Activated T-helper 1 cell treated with anti-CD3 and anti-CD28 coated beads, Interleukin-2, amount 50 U/mL, for 16 hours (primary cell): ENCODE measurements at places on chromosomes 2 and 18.

DNA sequence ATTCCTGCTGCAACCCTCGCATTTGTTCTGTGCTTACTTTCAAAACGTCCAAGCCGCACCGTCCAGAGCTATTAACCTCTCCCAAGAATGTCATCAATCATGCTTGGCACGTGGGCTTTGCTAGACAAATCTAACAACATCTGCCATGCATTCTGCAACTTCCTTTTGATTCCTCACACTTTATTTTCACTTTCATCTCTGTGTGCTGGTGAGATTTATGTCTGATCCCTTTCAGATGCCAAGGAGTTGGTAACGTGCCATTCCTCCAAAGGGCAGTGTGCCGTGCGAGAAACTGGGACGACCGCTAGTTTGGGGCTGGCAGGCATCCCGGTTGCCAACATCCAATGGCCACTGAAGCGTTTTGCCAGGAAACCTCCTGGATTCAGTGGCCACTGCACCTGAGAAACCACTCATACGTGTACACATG, 230.0 kb upstream of the PARD3B start:
- DNase-seq, result no peak

DNA sequence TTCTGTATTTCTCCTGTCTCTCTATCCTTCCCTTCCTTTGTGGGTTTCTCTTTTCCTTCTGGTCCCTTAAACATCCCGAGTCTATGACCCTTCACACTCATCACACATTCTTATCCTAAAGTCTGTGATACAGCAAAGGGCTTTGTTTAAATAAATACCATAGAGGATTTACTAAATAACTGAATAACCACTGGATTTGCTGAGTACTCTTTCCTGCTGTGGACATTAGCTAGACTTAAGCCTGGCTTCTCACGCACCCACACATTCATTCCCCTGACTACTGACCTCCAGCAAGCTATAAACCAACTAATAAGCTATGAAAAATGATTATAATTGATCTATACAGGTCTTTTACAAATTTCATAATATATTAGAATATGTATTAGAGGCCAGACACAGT, 76.6 kb downstream of the COL4A3 start:
- no peak for DNase-seq

DNA sequence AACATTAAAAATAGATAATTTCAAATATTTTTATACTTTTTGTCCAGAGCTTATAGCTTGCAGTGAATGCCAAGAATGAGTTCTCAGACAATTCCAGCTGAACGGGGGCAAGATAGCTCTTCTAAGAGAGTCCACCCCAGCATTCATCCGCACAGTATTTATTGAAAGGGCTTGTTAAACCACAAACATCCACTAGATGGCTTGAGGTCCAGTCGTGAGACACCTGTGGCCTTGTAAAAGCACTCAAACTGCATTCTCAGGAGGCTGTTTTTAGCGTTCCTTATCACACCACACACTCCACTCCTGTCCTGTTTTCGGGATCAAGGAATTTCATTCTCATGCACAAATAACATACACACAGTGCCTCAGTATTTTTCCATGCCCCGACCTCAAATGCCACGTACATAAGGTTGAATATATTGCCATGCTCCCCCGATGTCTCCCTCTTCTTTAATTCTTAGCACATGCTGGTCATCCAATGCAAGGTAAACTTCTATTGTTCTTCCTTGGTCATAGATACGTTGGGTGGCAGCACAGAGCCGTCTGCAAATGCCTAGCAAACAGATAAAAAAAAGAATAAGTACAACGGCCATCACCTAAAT, 47.4 kb downstream of the DNAJC10 start:
- no peak for DNase-seq

- no peak for DNase-seq
Observed at GRCh38 chr18:6328621-6329010, 86.1 kb downstream of the L3MBTL4 start.

- DNase-seq, result no peak
Observed at GRCh38 chr2:112916625-112917247, 5.8 kb downstream of the IL37 start.

- no peak for DNase-seq
Observed at GRCh38 chr18:24002479-24002878, 12.1 kb upstream of the TTC39C start.

DNA sequence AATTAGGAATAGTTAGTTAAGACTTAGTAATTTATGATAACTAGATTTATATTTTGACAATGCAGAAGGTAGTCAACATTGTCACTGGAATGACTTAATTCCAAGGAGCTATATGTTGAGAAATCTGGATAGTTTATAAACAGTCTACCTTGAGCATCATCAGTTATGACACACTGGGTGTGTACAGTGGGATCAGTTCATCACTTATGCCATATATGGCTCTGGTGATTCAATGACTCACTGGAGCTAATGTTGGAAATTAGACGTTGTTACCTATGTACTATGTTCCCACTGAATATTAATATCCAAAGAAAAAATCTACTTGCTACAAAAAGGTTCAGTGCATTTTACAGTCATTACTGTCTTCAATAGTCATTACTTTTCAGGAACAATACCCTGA, 34.0 kb upstream of the ITPRID2 start:
- DNase-seq, result no peak

GRCh38 chr2:173028671-173029070, 47.0 kb upstream of the MAP3K20 start:
- no peak for DNase-seq

GRCh38 chr18:64380117-64380516, 231.2 kb upstream of the LINC00305 start:
- no peak for DNase-seq

DNA sequence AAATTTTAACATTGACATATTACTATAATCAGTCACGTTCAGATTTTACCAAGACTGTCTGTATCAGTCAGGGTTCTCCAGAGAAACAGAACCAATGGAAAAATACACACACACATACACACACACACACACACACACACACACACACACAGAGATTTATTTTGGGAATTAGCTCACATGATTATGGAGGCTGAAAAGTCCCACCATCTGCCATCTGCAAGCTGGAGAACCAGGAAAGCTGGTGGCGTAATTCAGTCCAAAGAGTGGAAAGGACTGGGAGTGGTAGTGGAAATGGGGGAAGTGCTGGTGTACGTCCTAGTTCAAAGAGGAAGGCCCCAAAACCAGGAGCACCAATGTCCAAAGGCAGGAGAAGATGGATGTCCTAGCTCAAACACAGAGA, 166.4 kb downstream of the AKAIN1 start:
- no peak for DNase-seq

DNA sequence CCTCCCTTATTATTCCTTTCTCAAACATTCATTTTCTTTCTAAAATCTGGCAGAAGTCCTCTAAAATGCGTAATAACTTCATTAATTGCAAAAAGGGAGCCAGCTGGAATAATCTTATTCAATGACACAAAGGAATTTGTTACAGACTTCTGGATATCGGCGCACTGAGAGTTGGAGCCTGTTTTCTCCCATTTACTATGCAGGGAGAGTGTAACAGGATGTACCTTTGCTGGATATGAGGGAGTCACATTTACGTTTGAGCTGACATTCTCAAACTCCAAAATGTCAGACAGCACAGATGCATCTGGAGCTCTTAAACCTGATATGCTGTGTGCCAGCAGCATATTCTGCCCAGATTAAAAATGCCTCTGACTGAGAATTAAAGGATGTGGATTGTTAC, 275.3 kb downstream of the TMX3 start:
- DNase-seq, result no peak

GRCh38 chr2:25228848-25229278, 60.5 kb upstream of the POMC start:
- DNase-seq, result no peak

- no peak for DNase-seq
Observed at GRCh38 chr2:30277582-30277981, 46.2 kb downstream of the LBH start.
